AG10803 (cell line): ENCODE measurements at places on chromosomes 6 and 20.

DNA sequence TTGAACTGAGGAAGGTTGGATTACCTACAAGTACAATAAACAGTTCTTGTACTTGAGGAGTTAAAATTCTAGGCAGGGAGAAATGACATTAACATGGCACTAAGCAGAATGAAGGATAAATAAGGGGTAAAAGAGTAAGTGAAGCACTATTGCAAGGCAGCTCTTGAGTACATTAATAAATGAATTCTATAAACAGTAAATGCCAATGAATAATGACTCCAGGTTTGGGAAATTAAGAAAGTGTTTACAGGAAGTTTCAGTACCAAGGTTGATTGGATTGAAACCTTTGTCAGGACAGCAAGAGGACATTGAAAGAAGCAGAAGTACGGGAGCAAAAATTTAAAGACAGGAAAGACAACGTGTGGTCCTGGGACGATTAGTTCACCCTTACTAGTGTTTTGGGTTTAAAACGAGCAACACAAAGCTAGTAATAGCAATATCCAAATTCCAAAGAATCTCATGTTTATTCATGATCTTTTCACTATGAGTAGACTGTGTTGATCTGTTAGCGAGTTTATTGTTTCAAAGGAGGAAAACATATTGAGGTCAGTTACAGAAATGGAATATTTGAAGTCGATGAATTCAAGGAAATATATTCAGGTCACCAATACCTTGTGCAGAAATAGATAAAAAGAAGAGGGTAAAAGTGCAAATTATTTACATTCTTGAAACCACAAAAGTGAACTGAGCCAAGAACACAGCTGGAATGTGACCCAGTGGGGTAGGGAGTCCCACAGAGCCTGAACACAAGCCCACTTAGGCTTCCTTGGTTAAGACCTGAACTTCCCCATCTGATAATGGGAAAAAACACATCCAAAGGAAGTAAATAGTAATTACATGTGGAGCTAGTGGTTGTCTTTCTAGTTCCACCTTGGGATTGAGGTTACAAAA lies 80.8 kb downstream of the MKKS start:
- DNase-seq = no peak

GRCh38 chr6:107715550-107716321 lies 108.4 kb downstream of the SCML4 start:
- DNase-seq = no peak

DNA sequence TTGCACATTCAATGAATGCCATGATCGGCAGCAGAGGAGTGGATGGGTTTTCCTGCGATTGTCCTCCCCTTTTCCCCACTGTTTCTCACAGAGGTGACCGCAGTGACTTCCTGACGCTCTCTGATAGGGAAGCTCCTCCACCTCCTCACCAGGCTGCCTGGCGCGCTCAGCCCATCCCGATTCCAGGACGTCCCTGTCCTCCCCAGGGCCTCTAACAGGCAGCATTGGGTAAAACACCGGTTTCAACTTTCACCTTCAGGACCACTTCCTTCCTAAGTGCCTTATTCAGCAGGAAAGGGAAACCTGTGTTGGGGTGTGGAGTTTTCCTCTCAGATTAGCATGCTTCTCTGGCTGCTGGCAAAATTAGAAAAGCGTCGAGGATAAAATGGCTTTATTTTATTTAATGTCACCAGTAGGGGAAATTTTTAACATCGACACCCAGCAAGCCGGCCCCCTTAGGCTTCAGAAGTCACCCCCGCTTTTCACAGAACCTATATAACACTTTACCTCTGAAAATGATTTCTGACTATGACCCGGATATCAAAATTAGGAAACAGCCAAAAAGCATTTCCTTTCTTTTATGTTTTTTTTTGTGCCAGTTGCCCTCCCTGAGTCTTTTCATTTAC lies 570.4 kb upstream of the GJE1 start:
- peak; percentile 14 for DNase-seq

GRCh38 chr6:152094992-152095592 lies 287.6 kb downstream of the ESR1 start:
- DNase-seq = peak; percentile 100

DNA sequence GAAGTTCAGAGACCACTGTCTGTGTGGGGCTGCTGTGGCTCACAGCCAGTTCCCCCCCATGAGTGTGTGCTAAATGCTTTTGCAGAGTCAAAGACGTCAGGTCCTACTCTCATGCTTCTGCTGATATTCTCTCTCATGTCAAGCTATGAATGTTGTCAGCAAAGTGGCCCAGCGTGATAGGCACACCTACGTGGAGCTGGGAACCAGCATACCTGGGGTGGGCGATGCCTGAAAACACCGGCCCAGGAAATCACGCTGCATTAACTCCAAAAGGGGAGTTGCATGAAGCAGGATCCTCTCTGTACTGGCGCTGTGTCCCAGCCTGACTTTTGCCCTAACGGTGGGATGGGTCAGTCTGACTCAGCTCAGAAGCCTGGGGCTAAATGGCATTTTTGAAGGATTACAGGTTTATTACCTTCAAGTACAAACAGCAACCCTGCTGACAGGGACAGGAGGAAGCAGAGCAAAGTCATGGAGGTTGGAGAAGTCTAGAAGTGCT lies 9.0 kb upstream of the MRPS10 start:
- peak; percentile 35 for DNase-seq

DNA sequence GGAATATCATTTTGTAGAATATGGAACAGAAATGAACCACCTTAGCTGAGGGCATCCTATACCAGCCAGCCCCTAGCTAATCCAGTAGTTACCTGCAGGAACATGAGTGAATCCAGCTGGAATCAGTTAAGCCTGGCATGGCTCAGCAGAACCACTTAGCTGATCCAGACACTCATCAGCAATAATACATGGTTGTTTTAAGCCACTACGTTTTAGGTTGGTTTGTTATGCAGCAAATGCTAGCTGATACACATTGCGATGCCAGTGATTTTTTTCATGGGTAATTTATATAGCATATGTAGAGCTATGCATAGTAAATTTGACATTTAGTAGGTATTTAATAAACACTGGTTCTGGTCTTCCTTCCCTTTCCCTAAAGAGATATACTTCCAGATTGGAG lies 201.9 kb upstream of the JAG1 start:
- no peak for DNase-seq

GRCh38 chr6:105805501-105806023 lies 280.6 kb upstream of the PRDM1 start:
- DNase-seq = no peak

DNA sequence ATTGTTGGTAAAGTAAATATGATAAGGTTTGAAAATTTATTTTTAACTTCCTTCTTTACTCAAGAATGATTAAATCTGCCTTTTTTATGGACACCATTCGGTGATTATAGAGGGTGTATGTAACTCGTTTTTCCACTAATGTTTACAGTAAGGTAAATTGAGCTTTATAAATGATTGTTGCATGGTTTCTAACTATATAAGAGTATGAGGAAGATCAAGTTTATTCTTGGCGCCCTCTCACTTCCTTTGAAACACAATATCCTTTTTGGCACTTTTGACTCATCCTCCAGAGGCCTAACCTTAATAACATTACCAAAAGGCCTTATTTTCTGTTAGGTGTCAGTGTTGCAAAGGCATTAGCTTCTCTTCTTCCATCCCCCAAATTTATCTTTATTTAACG lies 41.8 kb upstream of the MTRF1L start:
- no peak for DNase-seq

DNA sequence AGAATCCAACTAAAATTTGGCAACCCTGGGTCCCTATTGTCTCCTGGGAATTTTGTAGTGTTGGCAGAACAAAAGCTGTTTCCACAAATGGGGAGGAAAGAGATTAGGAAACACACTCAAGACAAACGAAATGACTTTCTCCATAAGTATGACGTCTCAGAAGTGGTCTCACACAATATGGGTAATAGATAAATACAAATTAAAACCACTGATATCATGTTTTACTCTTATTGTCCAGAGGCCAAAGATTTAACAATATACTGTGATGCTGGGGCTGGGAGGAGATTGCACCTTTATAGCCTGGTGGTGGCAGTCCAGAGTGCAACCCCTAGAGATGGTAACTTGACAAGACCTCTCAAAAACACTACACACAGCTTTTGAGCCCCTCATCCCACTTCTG lies 18.6 kb downstream of the FKBP1A start:
- no peak for DNase-seq

- DNase-seq = peak; percentile 81
Measured at GRCh38 chr6:75458895-75459294, 34.7 kb downstream of the FILIP1 start.

- no peak for DNase-seq
Measured at GRCh38 chr6:17504005-17504404, 96.1 kb upstream of the FAM8A1 start.

- peak; percentile 38 for DNase-seq
Measured at GRCh38 chr20:19947611-19948264, 69.4 kb upstream of the NAA20 start.

DNA sequence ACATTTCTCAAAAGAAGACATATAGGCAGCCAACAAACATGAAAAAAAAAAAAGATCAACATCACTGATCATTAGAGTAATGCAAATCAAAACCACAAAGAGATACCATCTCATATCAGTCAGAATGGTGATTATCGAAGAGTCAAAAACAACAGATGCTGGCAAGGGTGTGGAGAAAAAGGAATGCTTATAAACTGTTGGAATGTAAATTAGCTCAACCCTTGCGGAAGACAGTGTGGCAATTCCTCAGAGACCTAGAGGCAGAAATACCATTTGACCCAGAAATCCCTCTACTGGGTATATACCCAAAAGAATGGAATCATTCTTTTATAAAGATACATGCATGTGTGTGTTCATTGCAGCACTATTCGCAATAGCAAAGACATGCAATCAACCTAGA lies 303.8 kb upstream of the THEMIS start:
- peak; percentile 61 for DNase-seq

- DNase-seq = no peak
Measured at GRCh38 chr6:82624251-82624650, 260.6 kb downstream of the TPBG start.

- no peak for DNase-seq
Measured at GRCh38 chr6:52328303-52328662, 33.7 kb upstream of the PAQR8 start.

- DNase-seq = no peak
Measured at GRCh38 chr6:46730921-46731461, 4.2 kb downstream of the PLA2G7 start.

- DNase-seq = no peak
Measured at GRCh38 chr20:14773486-14773885, 436.1 kb upstream of the FLRT3 start.

DNA sequence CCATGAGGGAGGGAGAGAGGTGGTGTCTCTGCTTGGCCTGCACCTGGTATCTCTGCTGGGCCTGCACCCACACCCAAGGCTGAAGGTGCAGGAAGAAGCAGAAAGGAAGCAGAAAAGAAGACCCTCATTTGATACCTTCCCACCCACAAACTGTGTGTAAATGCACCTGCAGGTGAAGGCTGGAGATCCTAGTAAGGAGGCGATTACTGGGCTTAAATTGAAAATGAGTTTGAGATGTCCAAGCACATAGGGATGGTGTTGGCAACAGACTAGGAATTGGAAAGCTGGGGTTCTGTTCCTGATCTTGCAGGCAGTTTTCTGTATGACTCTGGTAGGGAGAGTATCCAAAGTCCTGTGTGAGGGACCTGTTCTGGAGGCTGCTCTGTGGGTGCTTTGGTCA lies 74.7 kb downstream of the LYRM2 start:
- DNase-seq = no peak

DNA sequence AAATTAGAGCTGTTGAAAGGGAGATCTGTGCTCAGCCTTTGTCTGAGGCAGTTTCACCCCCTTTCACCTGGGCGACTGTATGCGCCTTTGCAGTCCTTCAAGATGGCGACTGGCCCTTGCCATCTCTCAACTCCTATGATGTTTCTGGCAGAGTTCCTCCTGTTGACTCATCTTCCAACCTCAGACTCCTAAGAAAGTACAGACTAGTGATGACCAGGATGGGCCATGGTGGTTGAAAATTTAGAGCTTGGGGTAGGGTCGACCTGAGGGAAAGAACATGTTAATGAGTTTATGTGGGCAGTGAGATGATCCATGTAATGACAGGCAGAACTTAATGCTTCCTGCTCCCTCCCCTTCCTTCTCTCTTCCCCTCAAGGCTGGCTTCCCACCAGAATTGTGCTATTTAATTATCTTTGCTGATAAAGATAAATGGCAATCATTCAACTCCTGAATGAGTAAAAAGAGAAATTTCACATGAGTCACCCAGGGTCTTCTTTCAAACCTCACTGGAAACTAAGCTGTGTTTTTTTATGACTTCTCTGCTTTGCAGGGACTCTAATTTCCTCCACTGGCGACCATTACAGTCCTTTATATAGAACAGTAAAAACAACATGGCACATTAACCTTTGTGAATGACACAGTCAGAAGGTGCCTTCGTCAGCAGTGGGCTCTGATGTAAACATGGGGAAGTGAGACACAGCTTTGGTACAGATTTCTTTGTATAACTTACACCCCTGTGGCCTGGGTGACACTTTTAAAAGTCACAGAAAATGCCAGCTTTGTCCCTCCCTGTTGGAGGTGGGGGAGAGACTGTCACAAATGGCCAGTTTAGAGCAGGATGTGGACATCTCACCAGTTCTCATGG lies 103.5 kb downstream of the SCP2D1 start:
- no peak for DNase-seq

- no peak for DNase-seq
Measured at GRCh38 chr6:111265842-111266241, 178.5 kb downstream of the SLC16A10 start.

- DNase-seq = no peak
Measured at GRCh38 chr20:20734475-20734948, 22.1 kb upstream of the RALGAPA2 start.

- peak; percentile 5 for DNase-seq
Measured at GRCh38 chr6:128303870-128304269, 216.5 kb downstream of the PTPRK start.

- DNase-seq = no peak
Measured at GRCh38 chr20:31838646-31839292, 6.6 kb downstream of the FOXS1 start.

- no peak for DNase-seq
Measured at GRCh38 chr6:8170754-8171153, 68.4 kb upstream of the EEF1E1 start.
